NCI-H2171 (cell line): ENCODE measurements at places on chromosomes 1 and 21.

- DNase-seq = no peak
These were observed 38.2 kb downstream of the URB2 start for GRCh38 chr1:229664133-229664689.

- no peak for DNase-seq
These were observed 13.3 kb upstream of the FMOD start for GRCh38 chr1:203364094-203364801.

- no peak for DNase-seq
These were observed 16.4 kb upstream of the ABCB10 start for GRCh38 chr1:229574679-229575442.

DNA sequence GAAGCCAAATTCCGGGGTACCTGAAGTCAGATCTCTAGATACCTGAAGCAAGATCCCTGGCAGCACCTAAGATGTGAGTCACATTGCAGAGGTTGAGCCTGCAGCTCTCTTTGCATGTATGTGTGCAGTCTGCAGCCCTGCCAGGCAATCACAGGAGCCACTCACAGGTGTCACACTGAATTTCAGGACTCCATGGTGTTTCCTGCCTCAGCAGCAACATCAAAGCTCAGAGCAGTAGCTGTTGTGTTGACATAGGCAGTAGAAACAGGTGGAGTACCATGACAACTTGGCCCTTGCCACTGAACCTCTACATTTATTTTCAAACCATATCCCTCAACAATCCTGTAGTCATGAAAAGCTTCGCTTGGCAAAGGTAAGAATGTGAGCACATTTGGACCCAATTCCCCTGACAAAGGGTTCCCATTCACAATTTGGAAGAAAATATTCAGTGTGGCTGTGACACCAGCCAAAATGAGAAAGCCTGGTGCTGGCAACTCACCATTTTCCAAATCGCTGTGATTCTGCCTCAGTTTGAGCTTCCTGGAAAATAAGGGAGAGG lies 419.8 kb upstream of the NFIA start:
- no peak for DNase-seq

- no peak for DNase-seq
These were observed 565.4 kb downstream of the LMO4 start for GRCh38 chr1:87894062-87894461.

DNA sequence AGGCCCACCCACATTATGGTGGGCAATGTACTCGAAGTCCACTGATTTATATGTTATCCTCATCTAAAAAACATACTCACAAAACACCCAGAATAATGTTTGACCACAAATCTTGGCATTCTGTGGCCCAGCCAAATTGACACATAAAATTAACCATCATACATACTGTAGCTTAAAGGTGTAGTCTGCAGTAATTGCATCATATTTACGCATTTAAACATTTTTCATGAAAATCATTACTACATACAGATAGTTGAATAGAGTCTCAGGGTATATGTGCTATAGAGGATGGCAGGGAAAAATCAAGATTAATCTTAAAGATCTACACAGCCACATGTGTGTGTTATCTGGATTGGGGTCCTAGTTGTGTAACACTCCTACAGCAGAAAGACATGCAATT lies 14.5 kb downstream of the ZNF697 start:
- DNase-seq = no peak

- DNase-seq = no peak
These were observed 66.6 kb upstream of the TIAM1 start for GRCh38 chr21:31410499-31411131.

DNA sequence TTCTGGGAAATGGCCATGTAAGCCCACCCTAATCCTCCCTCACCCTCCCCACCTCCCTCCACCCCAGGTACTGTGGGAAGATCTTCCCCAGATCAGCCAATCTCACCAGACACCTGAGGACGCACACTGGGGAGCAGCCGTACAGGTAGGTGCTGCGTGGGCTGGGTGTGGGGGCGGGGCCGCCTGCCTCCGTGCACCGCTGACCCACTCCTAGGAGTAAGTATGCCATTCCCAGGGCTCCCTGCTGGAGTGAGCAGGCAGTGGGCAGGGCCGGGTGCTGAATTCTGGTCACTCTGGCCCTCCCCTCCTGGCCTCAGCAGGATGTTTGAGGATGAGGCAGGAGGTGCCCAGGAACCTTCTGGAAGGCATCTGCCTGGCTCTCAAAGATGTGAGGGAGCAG lies 35.9 kb upstream of the ARHGEF16 start:
- DNase-seq = no peak

GRCh38 chr1:209402697-209403096 lies 180.8 kb upstream of the CAMK1G start:
- no peak for DNase-seq

DNA sequence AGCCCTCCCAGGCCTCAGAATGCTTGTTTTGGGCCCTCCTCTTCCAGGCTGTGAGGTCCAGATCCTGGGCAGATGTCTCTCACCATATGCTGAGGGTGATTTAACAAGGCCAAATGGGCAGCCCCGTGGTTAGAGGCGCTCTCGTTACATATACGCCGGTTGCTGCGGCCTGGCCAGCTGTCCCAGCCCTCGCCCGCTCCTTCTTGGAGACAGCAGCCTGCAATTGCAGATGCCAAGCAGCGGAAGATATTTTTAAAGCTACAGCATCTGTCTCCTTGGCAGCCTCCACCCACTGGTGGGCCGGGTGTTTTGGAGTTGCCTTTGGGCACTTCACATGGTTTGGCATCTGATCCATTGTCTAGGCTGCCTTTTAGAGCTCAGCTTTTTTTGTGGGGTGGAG lies 178.8 kb upstream of the NFIA start:
- peak; percentile 94 for DNase-seq

DNA sequence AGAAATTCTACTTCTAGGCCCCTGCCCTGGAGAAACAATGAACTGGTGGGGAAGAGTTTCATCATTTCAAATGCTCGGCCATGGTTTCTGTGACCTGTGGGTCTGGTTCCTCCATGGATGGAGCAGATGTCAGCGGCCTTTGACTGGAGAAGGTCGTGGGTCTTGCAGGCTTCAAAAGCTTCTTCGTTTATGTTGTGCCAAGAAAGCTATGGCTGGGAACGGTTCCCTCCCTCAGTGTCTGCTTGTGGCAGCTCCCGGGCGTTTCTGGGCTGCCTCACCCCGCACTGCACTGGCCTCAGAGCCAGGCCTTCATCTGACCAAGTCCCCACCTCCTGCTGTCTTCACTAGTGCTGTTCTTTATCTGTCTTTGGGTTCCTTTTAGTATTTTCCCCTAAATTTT lies 46.4 kb upstream of the POFUT2 start:
- no peak for DNase-seq

DNA sequence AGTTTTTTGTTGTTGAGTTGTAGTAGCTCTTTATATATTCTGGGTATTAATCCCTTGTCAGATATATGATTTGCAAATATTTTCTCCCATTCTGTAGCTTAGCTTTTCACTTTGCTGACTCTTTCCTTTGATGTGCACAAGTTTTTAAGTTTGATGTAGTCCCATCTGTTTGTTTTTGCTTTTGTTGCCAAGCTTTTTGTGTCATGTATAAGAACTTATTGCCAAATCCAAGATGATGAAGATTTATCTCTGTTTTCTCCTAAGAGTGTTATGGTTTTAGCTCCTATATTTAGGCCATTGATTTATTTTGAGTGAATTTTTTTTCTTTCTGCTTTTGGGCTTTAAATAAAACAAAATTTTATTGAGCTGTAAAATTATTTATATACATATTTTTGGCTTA lies 52.1 kb upstream of the KRTAP19-8 start:
- no peak for DNase-seq

DNA sequence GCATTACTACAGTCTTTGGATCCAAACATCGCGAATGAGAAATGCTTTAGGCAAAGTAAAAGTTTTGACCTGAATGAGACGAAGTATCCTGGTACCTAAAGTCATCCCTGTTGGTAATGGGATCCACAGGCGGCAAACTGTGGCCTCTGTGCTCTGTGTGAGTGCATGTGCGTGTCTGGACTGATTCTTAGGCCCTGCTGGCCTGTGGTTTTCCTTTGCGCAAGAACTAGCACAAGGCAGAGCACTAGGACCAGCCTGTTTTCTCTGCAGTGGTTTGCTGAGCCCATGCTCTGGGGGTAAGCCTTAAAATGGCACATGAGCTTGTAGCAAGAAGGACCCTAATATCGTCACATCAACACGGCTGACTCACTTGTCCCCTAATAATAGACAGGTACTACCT lies 251.2 kb downstream of the DSCAM start:
- no peak for DNase-seq

DNA sequence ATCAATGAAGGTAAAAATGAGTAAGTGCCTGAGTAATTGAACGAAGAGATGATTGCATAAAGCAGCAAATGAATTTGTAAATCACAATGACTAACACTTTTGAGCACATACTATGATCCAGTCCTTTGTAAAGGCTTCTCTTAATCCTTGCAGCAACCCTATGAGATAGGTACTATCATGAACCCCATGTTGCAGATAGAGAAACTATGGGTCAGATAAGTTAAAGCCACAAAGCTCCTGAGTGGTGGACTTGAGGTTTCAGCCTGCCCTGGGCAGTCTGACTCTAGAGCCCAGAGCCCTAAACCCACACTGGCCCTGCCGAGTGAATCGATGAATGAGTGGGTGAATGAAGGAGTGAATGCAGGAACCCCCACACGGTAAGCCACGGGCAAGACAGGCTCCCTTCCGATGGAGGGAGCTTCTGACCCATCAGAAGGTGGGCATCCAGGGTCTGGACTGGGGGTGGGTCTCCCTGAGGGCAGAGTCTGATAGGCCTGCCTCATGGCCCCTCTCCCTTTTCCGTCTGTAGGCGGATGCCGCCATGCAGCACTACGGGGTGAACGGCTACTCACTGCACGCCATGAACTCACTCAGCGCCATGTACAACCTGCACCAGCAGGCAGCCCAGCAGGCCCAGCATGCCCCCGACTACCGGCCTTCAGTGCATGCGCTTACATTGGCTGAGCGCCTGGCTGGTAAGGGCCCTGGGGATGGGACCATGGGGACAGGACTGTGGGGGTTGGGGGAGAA lies 17.0 kb downstream of the DMBX1 start:
- DNase-seq = no peak

DNA sequence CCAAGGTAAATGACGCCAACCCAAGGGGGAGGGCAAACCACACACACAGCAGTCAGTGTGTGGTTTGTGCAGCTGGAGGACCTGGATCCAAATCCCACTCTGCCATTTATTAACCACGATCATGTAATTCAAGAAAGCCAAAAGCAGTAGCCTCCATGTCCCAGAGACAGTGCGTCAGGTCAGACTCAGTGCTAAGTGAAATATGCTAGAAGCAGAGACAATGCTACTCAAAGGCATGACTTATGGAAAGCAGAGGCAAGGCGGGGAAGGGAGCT lies 13.6 kb downstream of the TTC39A start:
- no peak for DNase-seq

DNA sequence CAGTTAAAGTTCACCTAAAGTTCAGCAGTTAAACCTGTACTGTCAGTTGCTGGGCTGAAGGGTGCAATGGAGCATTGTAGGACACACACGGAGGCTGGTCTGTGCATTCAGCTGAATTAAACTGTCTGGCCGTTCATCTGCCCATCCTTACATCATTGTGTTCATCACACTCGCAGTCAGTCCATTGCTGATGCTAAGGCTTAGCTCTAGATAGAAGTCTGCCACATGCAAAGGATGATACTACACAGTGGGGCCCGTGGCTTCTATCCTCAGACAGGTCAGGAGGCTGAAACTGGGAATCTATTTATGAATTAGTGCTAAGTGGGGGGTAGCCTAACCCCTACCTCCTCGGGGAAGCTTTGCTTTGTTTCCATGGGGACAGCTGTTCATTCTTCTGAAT lies 60.4 kb downstream of the CNIH3 start:
- DNase-seq = no peak

DNA sequence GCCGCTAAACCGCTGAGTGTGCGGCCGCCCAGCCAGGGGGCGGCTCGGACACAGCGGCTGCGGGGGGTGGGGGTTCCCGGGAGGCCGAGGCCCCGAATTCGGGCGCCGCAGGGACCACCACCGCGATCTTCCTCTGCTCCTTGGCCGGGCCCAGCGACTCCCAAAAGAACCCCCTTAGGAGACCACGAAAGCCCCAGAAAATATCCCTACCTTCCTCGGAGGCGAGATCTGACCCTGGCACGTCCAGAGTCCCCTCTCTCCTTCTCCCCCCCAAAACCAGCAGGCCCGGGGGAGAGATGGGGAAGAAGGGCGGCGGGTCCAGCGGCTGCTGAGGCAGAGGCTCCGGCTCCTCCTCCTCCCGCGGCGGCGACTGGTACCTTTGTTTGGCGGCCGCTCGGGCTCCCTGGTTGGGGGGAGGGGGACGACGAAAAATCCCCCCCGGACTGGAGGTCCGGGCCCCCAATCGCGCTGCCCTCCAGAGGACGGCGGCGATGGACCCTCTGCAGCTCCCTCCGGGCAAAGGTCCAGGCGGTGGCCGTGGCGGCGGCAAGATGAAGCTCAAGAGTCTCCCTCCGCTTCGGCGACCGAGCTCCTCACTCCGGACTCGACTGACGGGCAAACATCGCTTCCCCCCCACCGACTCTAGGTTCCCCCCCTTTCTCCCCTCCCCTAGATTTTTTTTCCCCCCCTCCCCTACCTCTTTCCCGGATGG lies at the start of gene ARID4B:
Gene ARID4B (minus strand): TSS at position 621 of the 712 bp plus-strand sequence. CDS start 1,260 bp downstream, outside the sequence.
- peak; percentile 44 for DNase-seq

- no peak for DNase-seq
These were observed 37.3 kb upstream of the EDN2 start for GRCh38 chr1:41521766-41522165.

DNA sequence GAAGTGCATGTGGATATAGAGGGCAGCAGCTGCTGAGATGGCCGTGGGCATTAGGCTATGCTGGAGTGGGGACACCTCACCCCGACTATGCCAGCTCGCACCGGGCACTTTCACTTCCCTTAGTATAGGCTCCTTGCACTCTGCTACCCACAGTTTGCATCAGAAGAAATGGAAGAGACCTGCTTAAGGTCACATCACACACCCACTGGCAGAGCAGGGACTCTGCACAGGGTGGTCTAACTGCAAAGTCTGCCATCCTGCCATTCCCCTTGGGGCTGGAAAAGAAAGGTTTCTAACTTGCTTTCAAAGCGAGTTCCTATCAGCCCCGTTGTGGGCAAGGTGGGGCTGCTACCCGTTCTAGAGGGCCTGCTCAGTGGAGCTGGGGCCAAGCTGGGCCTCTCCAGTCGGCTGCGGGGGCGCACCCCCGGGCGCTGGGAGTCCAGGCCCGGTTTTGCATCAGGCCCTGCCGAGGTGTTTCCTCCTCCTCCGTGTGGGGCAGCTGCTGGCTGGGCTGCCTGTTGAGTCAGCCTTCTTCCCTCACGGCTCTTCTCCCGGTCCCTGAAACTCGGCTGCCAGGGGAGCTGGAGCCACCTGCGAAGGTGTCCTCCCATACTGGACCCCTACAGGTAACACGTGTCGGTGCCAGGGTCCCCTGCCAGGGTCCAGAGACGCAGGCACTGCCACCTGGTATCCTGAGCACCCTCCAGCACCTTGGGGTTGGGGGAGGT lies at the start of gene SYTL1:
Gene SYTL1 (plus strand): TSS at position 498 of the 728 bp plus-strand sequence. CDS start 3,313 bp downstream, outside the sequence.
- peak; percentile 70 for DNase-seq
